ENCODE measurements at places on chromosomes 2 and 18.

- DNase-seq = no peak
Observed at GRCh38 chr18:51523671-51524070, 326.2 kb upstream of the MEX3C start.

GRCh38 chr2:10007435-10007834 lies 35.9 kb upstream of the KLF11 start:
- no peak for DNase-seq

GRCh38 chr2:171541202-171541887 lies 19.1 kb downstream of the CYBRD1 start:
- peak; percentile 61 for DNase-seq

DNA sequence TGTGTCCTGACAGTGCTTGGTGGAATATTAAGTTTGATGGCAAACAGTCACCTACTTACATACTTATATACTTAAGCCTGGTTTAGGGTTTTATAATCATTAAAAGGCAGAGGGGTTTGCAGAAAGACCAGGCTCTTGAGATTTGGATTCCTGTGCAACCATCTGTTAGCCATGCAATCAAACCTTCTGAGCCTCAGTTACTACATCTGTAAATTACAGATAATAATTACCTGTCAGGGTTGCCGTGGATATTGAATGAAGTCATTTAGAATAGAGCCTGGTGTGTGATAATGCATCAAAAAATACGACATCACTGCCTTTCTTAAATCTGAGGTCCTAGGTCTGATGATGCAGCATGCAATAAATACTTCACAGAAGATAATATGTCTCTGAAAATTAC lies 152.9 kb downstream of the ARHGAP28 start:
- no peak for DNase-seq

GRCh38 chr2:111678651-111679050 lies 205.3 kb downstream of the ANAPC1 start:
- DNase-seq = no peak

DNA sequence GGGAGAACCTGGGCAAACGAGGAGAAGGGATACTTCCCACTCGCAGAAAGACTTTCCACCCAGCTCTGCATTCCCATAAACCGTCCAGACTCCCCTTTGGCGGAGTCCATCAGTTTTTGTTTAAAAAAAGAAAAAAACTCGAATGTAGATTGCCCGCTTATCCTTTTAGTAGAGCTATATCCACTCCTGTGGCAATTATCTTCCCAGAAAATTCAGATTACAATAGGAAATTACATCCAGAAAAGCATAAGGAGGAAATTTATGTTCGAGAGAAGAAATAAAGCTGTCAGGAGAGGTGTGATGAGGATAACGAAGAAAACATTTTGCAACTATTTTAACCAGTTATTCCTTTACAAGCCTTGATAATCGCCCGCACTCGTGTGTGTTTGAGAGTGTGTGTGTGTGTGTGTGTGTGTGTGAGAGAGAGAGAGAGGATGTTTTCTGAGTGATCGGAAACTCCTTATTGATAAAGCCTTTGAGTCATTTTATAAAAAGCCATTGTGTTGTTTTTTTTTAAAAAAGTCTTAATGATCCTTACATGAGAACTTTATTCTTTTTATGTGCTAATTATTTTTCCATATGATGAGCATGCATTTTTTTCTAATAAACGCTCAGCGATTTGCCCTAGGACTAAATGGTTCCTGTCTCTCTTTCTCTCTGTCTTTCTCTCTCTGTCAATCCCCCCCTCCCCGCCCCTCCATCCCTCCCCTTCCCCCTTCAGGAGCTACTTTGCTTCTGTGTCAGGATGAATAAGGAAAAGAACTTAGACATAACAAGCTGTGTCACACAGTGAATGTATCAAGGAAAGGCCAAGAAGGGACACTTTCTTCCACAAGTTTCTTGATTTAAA lies 1.1 kb upstream of the PPP3R1 start:
- DNase-seq = peak; percentile 76

Measured in activated CD4-positive, alpha-beta T cell treated with anti-CD3 and anti-CD28 coated beads, Interleukin-2, amount 10 ng/mL, durations not matched to agents 24 days and 14 days (primary cell).